ENCODE measurements at places on chromosomes 4 and X.

- DNase-seq: no peak
Measured at GRCh38 chrX:35711281-35711680, 86.9 kb upstream of the MAGEB16 start.

DNA sequence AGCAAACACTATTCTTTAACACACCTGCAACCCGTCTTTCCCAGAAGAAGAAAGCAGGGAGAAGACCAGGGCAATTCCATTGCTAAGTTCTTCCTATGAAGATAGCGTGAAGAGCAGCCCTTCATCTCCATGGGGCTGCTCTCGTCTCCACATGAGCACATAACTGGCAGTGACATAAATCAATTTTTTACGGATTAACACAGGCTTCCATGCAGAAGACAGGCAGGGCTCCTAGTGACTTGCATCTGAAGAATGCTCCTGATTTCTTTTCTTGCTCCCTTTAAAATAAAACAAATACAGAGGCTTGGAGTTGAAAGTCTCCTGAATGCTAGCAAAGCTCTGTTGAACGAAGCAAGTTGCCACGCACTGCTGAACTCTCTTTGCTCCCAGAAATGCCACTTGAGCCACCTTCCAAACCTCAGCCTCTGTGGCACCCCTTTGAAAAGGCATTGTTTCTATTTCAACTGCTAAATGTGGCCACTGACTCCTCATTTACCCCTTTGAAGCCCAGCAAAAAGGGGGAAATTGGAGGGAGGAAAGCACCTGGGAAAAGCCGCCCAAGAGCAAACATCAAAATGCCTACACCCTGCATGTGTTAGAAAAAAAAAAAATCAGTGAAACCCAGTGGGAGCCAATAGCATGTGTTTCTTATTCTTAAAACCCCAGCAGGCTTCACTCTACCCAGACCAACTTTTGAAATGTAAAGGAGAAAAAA, 383.7 kb downstream of the IDS start:
- no peak for DNase-seq

GRCh38 chr4:7844594-7844991, 95.1 kb downstream of the AFAP1 start:
- DNase-seq: no peak

- no peak for DNase-seq
Measured at GRCh38 chrX:155127940-155128339, 56.6 kb downstream of the BRCC3 start.

GRCh38 chr4:20882500-20882899, 182.2 kb downstream of the PACRGL start:
- no peak for DNase-seq

- DNase-seq: no peak
Measured at GRCh38 chrX:2192584-2193272, 308.0 kb downstream of the DHRSX start.

DNA sequence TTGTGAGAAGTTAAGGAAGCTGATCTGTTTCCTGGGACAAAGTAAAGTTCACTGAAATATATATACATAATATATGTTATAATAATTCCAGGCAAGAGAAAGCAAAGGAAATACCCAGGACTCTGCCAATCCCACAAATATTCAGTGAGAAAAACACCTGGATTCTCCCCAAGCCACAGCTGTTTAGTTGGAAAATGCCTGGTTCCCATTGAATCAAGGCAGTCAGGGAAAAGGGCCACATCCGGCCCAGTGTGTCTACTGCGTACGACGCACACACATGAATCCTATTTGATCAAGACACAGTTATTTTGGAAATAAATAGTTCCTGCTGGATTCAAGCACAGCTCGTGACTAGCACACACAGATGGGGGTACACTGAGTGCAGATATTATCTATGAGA, 6.3 kb upstream of the DCHS2 start:
- DNase-seq: no peak

DNA sequence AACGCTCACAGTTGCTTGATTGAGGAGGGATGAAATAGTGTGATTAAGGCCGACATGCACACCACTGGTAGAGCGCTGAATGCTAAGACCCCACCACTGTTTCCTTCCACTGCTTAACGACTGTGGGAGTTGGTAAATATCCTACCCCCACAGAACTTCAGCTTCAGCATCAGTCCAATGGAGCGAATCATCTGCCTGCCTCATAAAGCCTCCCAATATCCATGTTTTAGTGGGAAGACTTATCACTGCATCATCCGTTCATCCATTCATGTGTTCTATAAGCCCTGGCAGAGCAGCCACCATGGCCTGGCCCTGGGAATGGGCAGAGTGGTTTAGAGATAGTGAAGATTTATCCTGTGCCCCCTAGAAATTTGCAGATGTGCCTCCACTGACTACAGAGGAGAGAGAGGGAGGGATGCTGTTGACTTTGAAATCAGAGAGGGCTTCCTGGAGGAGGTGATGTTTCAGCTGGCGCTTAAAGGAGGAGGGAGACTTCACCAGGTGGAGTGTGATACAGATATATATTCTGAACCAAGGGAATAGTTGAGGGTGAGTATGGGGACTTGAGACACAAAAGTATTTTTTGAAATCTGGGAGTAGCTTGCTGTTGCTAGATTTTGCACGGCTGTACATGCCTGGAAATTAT, 71.9 kb upstream of the STX18 start:
- no peak for DNase-seq

GRCh38 chr4:151540728-151541388, 131.9 kb downstream of the FHIP1A start:
- DNase-seq: no peak

- DNase-seq: no peak
Measured at GRCh38 chr4:25929298-25929686, 15.3 kb downstream of the SMIM20 start.

GRCh38 chrX:70444326-70444945, at the start of gene DLG3:
Gene DLG3, plus strand, starts transcription at chrX:70444835. Its CDS starts 367 bp downstream, at chrX:70445202.
- DNase-seq: peak; percentile 56

GRCh38 chr4:109079731-109080130, 222.7 kb downstream of the COL25A1 start:
- peak; percentile 3 for DNase-seq

GRCh38 chrX:31931225-31931624, 859.4 kb upstream of the FTHL17 start:
- peak; percentile 0 for DNase-seq

DNA sequence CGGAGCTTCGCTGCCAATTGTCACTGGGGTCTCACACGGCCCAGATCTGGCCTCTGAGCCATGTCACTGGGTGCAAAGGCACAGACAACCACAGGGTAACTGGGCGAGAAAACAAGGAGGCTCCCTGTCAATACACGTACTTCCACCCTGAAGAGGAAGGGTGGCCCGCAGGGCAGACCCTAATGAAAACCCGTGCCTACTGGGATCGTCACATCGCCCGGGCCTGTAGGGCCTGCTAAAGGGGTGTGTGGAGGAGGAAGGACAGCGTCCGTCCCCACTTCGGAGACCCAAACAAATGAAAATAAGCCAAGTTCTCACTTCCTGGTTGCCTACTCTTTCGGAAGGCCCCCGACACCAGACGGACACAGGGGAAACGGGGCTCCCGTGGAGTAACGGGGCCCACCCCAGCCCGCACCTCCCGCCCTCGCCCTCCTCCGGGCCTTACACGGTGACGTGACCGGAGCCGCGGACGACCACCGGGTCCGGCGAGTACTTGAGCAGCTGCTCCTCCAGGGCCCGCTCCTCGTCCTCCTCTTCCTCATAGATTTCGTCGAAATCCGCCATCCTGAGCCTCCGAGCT, 578 bp downstream of the CHIC2 start:
- DNase-seq: peak; percentile 62

- peak; percentile 2 for DNase-seq
Measured at GRCh38 chr4:154292589-154292988, 199.0 kb downstream of the DCHS2 start.

DNA sequence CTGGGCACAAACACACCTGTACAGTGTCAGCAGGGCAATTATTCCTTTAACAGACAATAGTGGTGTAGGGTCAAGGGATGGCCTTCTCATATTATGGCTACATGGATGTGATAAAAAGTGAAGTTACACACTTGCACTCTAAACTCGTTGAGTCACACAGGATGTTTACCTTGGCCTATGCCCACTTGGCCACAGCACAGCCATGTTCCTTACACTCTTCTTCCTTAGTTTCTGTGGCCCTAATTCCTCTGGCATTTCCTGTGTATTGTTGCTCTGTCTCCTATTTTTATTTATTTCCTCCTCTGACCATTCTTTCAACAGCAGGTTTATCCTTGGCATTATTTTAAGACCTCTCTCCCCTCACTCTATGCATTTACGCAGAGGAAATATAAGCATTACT, 86.8 kb upstream of the NPFFR2 start:
- DNase-seq: peak; percentile 60

GRCh38 chrX:98548519-98548918, 1664.8 kb downstream of the RPA4 start:
- peak; percentile 30 for DNase-seq

GRCh38 chr4:25343671-25344070, 31.1 kb downstream of the ZCCHC4 start:
- no peak for DNase-seq

DNA sequence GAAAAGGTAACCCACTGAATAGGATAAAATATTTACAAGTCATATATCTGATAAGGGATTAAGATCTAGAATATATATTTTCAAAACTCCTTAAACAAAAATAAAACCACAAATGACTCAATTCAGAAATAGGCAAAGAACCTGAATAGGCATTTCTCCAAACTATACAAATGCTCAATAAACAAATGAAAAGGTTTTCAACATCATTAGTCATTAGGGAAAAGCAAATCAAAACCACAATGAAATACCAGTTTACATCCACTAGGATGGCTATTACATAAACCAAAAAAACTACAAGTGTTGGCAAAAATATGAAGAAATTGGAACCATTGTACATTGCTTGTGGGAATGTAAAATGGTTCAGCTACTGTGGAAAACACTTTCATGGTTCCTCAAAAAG, 167.0 kb upstream of the GALNT7 start:
- no peak for DNase-seq

Data from mesendoderm (in vitro differentiated cells).